ENCODE measurements at places on chromosomes 3 and 15. TPM values are rescaled to one million over a fixed set of nuclear protein-coding genes. Genes with fewer than 3 reads are reported as not detected.
A peak's percentile ranks its signal among the peaks of the same experiment; 100 is the strongest.

GRCh38 chr3:143081844-143082778 is 37.5 kb upstream of the CHST2 start:
- H3K27me3 ChIP-seq = no peaks in the 10 kb centered on the region
- H3K4me3 ChIP-seq = no peak overlapping the region
- no peaks in the 10 kb centered on the region for H3K4me1 ChIP-seq
- no peak overlapping the region for H3K27ac ChIP-seq

Gene SMCO1
- total RNA-seq = not detected

DNA sequence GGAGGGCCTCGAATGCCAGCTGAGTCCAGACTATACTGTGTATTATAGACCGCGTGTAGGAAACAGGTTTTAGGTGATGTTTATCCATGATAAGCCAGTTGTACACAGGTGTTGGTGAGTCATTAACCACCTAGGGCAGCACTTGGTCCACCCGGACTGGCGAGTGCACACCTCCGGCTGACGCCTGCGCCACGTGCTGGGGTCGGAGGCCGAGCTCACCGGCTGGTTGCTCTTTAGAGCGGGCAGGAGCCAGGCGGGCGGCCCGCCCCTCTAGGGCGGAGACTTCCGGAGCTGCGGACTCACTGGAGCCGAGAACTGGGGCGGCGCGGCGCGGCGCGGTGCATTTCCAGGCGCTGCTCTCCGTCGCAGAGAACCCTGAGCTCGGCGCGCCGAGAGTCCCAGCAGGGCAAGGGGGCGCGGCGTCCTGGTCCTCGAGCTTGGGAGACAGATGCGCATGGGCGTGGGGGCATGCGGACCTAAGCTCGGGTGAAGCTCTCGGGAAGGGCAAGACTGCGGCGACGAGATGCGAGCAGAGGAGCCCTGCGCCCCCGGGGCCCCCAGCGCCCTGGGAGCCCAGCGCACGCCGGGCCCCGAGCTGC is at the start of gene ESYT3:
TSS of gene ESYT3 (plus strand) at position 341 of the 599 bp plus-strand sequence. CDS start at position 524, 183 bp downstream.
- H3K27me3 ChIP-seq = no peaks in the 10 kb centered on the region
- peak; percentile 55 for DNase-seq
- no peaks in the 10 kb centered on the region for H3K36me3 ChIP-seq
- no peaks in the 10 kb centered on the region for H3K4me1 ChIP-seq
- H3K4me3 ChIP-seq = peak within 1 kb of the TSS; percentile 83
- H3K27ac ChIP-seq = no peak within 1 kb of the TSS

Gene TM6SF1
- 6.4 TPM for total RNA-seq

Gene SCN11A
- total RNA-seq = 0.15 TPM

Gene ROPN1B
- not detected for total RNA-seq
